Gastroesophageal sphincter (tissue), 4 donors: ENCODE measurements at places on chromosomes 7 and 10. TPM values are rescaled to one million over a fixed set of nuclear protein-coding genes. Genes with fewer than 3 reads are reported as not detected.

DNA sequence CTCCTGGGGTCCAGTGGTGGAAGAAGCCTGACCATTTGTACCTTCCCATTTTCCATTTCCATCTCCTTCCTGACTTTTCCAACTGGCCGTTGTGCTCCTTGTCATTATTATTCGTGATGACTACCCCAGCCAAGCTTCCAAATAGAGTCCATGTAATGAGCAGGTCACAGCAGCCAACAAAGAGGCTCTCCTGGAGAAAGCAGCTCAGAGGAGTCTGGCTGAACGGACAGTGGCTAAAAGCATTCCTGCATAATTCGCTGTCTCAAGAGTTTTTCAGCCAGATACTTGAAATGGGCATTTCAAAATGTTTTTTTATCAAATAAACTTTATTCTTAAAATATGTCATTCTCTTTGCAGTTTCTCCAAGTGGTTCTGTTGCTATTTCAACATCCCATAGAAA, 458.6 kb downstream of the INHBA start:
- ATAC-seq: no peak

DNA sequence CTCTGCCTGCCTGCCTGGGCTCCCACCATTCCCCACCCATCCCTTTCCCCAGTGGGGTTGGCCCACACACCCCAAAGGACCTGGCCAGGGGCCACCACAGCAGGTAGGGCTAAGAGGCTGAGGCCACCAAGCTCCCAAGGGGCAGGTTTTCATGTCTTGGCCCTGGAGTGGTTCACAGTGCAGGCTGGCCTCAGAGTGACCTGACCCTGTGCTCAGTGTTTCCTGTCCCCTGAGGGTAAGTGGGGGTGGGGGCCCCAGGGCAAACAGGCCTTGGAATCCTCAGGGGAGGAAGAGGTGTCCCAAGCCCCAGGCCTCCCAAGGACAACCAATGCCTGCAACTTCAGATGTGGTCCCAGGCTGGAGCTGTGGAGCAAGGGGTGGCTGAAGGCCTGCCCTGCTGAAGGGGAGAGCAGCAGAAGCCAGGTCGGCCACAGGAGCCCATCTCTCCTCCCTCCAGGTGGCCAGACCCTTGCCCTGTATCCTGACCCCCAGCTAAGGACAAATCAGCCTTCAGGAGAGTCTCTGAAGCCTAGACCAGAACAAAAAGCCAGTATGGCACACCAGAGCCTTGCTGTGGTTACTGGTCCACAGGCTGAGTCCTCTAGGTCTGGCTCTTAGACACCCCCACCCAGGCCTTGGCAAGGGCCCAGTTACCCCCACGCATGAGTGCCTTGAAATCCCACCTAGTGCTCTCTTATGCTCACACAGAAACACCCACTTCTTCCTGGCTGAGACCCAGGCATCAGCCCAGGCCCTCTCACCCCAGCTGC, 27.6 kb downstream of the POLL start:
- ATAC-seq: no peak

DNA sequence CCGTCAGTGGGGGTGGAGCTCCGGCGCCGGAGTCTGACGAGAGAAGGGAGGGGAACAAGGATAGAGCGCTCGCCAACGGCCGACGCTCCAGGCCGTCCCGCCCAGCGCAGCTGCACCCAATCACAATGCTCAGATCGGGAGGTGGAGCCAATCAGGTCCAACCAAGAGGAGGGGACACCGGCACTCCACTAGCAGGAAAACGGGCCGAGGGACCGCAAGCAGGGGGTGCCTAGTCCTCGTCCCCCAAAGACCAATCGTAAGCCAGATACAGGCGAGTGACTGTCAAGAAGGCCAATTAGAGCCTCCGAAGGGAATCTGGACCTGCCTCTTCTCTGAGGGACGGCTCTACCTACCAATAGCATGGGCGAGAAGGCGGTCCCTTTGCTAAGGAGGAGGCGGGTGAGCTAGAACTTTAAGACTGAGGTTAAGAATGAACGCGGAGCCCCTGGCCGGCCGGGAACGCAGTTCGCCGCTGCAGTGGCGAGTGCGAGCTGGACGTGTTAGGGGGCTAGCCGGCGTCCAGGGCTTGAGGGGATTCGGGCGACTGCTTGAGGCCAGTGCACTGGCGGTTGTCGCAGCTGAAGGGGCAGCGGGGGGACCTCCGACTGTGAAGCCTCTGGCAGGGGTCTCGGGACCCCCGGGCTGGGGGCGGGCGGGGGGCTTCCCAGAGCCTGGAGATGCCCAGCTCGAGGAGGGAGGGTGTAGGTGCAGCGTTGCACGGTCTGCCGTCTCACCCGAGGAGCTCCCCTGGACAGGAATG, at the start of gene FBXO24:
FBXO24 (plus strand) TSS at position 63 of the 760 bp plus-strand sequence; CDS start at position 361, 298 bp downstream.
- peak; percentile 94 for ATAC-seq

DNA sequence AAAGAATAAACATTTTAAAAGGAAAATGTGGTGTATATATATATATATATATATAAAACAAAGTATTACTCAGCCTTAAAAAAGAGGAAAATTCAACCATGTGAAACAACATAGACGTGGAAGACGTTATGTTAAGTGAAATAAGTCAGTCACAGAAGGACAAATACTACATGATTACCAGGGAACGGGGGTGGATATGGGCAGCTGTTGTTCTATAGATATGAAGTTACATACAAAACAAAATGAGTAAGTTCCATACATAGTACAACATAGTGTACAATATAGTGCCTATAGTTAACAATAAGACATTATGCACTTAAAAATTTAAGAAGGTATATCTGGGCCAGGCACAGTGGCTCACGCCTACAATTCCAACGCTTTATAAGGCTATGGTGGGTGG, 48.8 kb downstream of the SGMS1 start:
- no peak for ATAC-seq

- no peak for ATAC-seq
Measured at GRCh38 chr7:49848211-49848841, 74.9 kb downstream of the VWC2 start.

GRCh38 chr10:80598951-80599350, 61.2 kb downstream of the SH2D4B start:
- ATAC-seq: no peak

- ATAC-seq: no peak
Measured at GRCh38 chr7:90701771-90702170, 105.7 kb downstream of the CDK14 start.

GRCh38 chr7:157738066-157738460, 401.3 kb downstream of the DNAJB6 start:
- peak; percentile 36 for ATAC-seq

GRCh38 chr7:47247132-47247531, 334.8 kb downstream of the TNS3 start:
- no peak for ATAC-seq

DNA sequence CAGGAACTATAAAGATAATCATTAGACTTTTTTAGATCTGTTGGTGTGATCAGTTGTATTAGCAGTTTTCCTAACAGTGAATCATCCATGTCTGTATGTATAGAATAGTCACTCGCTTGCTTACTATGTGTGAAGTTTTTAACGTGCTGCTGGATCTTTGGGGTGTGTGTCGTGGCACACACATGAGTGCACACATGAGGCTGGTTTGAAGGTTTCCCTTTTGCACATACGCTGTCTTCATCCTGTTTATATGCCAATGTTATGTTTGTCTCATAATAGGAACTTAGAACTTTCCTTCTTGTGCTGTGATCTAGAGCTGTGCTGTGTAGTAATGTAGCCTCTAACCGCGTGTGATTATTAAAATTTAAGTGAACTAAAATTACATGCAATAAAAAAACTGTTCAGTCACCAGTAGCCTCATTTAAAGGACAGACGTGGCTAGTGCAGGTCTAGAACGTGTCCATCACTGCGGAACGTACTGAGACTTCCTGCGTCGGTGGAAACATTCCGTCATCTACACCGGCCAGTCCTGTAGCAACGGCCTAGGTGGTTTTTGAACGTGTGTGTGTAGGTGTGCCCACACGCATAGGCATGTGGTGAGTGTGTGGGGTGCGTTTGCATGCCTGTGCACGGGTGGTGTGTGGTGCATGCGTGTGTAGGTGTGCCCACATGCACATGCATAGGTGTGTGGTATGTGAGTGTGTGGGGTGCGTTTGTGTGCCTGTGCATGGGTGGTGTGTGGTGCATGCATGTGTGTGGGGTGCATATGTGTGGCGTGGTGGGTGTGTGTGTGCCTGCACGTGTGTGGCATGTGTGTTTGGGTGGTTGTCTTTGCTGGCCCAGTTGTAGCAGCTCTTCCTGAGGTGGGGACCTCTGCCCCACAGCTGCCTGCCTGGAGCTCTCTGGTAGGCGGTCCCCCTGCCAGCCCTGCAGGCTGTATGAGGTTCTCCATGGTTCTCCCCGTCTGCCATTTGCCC, 56.6 kb downstream of the INPP5A start:
- ATAC-seq: no peak

- ATAC-seq: no peak
Measured at GRCh38 chr7:29282819-29283414, 88.3 kb downstream of the CHN2 start.

DNA sequence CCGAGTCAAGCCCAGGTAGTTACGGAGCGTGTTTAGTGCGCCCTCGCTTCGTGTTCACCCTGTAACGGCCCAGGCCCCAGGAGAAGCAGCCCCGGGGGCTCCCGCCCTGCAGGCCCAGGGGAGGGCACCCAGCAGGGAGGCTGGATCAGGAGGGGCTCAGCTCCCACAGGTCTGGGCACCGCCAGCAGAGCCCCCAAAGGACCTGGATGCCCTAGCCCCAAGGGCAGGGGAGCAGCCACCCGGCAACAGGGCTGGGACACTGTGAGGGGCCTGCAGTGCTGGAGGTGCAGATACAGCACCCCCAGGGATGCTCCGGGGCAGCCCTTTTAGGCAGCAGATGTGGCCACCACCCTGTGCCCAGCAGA, 35.2 kb downstream of the PWWP2B start:
- no peak for ATAC-seq

DNA sequence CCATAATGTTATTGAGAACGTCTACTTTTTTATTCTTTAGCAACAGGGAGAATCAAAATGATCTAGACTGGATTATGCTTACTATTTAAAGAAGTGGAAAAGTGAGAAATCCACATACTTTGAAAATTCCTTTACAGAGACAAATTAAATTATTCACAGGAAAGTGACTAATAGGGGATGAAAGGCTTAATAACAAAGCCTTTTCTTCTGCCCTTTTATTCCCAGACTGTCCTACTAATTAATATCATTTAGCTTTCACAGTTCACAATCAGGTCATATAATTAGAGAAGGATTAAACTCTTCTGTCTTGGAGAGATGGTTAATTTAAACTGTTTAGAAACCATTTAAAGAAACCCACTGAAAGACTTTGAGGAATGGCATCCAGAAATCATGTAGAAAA, 58.8 kb downstream of the ARL4A start:
- ATAC-seq: no peak

GRCh38 chr7:33854178-33854577, 51.2 kb upstream of the BMPER start:
- no peak for ATAC-seq

DNA sequence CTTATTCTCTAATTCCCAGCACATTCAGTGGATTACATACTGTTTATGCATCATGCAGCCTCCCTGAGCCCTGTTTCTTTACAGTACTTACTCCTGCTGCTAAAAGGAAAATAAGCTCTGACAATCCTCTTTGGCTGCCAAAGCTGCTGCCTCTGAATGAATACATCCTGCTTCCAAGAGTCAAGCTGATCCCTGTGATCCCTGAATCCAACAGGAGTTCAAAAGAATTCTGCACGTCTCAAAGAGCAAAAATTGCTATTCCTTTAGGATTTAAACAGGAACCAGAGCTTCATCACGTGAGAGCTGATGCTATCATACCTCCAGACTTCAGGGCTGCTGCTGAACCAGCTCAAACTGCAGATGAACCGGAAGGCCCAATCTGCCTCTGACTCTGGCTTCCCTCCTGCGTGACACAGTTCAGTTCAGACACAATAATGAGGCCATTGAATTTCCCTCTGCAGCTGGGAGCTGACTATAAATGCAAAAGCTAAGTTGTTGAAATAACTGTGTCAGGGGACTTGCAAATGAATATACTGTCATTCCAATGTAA, 851.0 kb upstream of the PHF14 start:
- peak; percentile 19 for ATAC-seq

GRCh38 chr10:58050575-58050974, 217.1 kb downstream of the IPMK start:
- ATAC-seq: no peak

DNA sequence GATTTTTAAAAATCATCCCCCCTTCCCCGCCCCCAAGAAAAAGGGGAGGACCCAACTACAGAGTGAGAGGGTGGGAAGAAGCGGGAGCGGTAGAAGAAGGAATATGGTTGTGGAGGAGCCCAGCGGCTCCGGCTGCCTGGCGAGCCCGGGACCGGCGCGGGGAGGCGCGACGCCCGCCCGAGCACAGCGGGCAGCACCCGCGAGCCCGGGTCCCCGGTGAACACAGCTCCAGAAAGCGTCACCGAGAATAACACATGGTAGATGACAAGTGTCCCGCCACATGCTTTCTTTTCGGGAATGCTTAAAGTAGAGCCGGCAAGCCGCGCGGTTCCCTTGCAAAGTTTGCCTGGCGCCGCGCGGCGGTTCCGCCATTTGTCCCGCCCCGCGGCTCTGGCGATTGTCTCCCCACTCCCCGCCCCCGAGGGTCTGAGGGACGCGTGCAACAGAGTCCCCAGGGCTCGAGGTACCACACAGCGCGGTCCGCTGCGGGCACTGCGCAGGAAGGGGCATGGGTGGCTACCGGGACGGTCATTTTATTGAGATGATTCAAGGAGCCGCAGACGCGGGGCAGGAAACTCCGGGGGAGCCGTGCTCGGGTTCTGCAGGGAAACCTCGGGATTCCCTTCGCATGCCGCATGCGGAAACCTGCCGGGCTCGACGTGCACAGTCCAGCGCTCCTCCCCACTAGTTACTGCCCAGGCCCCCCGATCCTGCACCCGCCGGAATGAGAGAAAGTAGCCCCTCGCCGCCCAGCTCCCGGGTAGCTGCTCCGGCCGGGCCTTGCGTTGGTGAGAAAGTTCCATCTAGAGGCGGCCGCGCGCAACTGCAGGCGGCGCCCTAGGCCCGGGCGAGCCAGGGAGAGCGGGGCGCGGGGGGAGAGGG, 781 bp upstream of the GRM8 start:
- ATAC-seq: peak; percentile 74

The HEPACAM2 gene
- total RNA-seq: not detected

The HOXA3 gene
- 22.6 TPM for total RNA-seq

The ZNF786 gene
- 6.1 TPM for total RNA-seq

The DNMBP gene
- total RNA-seq: 37.6 TPM

The TLX1 gene
- total RNA-seq: not detected

The INHBA gene
- total RNA-seq: 49.2 TPM

The PRKG1 gene
- 36.5 TPM for total RNA-seq

The MRLN gene
- total RNA-seq: not detected

The FLNC gene
- 388 TPM for total RNA-seq

The CACNA2D1 gene
- 30.6 TPM for total RNA-seq

The ITPRID1 gene
- 0.49 TPM for total RNA-seq

The NSMCE4A gene
- total RNA-seq: 135 TPM

The AKR1C4 gene
- total RNA-seq: not detected

The SLC26A3 gene
- total RNA-seq: 13.1 TPM
